ENCODE measurements at places on chromosomes 5 and 9. TPM values are rescaled to one million over a fixed set of nuclear protein-coding genes. Genes with fewer than 3 reads are reported as not detected.

DNA sequence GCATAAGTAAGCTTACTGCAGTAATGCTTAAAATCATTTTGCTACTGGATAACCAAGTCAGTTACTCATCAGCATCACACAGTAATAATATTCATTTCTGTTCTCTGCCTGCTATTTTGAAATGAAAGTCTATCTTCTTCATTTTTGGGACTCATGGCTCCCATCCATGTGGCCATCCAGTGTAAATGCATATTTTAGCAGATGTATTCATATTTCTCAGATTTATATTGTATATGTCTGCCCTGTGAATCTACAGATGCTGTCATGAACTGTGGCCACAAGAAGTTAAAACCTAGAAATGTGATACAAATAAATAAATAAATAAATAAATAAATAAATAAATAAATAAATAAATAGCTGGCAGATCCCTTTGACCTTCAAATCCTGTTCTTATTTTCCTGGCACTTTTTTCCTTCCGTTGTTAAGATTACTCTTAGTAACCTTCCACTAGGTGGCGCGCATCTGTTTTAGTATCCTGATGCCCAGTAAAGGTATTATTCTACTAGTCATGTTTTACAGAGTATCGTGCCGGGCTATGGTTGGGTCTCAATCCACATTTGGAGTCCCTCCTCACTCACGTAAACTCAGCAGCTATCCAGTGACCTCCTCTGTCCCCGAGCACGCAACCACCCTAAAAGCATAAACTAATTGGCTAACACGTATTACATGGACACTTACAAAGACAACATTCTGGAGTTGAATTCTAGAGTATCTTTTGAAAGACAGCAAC, 79.2 kb upstream of the IL7R start:
- no peaks in the 10 kb centered on the region for H3K4me1 ChIP-seq
- H3K27ac ChIP-seq, result no peak overlapping the region
- H3K36me3 ChIP-seq, result no peaks in the 10 kb centered on the region
- no peak overlapping the region for H3K4me3 ChIP-seq

GRCh38 chr5:72356361-72356760, 36.2 kb downstream of the PTCD2 start:
- H3K4me3 ChIP-seq, result no peak overlapping the region
- H3K36me3 ChIP-seq, result peaks cover 31% of the 10 kb centered on the region
- no peaks in the 10 kb centered on the region for H3K27me3 ChIP-seq
- DNase-seq, result no peak
- H3K4me1 ChIP-seq, result no peaks in the 10 kb centered on the region

GRCh38 chr9:120643061-120643460, 63.1 kb upstream of the CDK5RAP2 start:
- no peaks in the 10 kb centered on the region for H3K4me1 ChIP-seq
- no peaks in the 10 kb centered on the region for H3K36me3 ChIP-seq
- no peak overlapping the region for H3K4me3 ChIP-seq
- H3K27me3 ChIP-seq, result no peaks in the 10 kb centered on the region

SLC6A3 gene
- total RNA-seq, result not detected

GRCh38 chr5:180673371-180674089, 24.1 kb upstream of the FLT4 start:
- no peaks in the 10 kb centered on the region for H3K4me1 ChIP-seq
- no peak overlapping the region for H3K4me3 ChIP-seq
- H3K27me3 ChIP-seq, result peaks cover 25% of the 10 kb centered on the region
- DNase-seq, result no peak
- H3K27ac ChIP-seq, result no peak overlapping the region

DNA sequence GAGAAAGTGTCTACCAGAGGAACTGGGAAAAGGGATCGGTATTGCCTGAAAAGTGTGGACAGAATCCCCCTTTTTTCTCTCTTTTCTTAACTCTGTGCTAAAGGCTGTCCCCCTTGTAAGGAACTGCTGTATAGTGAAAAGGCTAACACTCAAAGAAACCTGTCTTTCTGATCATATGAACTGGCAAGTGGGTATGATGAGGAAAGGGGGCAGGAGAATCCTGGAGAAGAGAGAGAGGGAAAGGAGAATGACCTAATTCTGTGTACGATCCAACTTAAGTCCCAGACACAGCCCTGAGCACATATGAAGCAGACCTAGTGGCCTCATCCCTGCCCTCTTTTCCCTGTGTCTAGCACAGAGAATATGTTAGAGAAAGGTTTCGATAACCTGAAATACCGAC, 967 bp downstream of the ANKRD31 start:
- H3K4me1 ChIP-seq, result peaks cover 7% of the 10 kb centered on the region
- no peak overlapping the region for H3K4me3 ChIP-seq
- no peak overlapping the region for H3K27ac ChIP-seq

DNA sequence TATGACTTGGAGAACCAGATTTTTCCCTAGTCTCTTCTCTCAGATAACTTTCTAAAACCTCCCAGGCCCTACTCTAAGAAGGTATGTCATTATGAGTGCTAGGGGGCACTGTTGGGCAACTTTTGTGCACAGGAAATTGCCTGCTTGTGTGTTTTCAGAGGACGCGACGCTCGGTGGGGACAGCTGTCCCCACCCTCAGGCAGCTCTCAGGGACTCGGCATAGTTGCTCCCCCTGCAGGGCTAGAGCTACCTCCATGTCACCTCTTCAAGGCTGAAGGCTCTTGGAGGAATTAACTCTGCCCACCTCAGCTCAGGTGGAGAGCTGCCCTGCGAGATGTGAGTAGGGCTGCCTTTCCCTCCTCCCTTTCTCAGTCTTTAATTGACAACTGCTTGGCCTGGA, 10.2 kb upstream of the TIFAB start:
- peak; percentile 18 for DNase-seq
- peaks cover 15% of the 10 kb centered on the region for H3K4me1 ChIP-seq
- H3K27ac ChIP-seq, result no peak overlapping the region
- no peaks in the 10 kb centered on the region for H3K27me3 ChIP-seq
- H3K36me3 ChIP-seq, result no peaks in the 10 kb centered on the region

DNA sequence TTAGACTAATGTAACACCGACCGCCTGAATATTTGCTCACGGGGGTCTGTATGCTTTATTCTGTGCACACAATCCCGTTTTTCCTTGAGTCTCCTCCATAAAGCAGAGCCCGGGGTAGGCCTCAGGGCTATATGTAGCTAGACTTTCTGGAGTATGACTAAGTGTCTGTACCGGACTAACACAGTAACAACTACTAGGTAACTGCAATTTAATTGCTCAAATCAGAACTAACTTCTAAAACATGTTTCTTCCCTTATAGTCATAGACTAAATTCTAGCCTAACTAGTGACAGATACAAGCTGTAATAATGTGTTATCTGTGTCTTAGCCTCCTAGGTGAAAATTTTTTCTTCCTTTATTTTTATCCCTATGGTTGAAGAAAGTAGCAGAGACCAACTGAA, 2.1 kb downstream of the REEP5 start:
- peaks cover 52% of the 10 kb centered on the region for H3K4me1 ChIP-seq
- no peaks in the 10 kb centered on the region for H3K27me3 ChIP-seq
- no peak overlapping the region for H3K4me3 ChIP-seq
- no peaks in the 10 kb centered on the region for H3K36me3 ChIP-seq
- no peak for DNase-seq
- H3K27ac ChIP-seq, result no peak overlapping the region

TTC16 gene
- not detected for total RNA-seq

GRCh38 chr9:79572608-79573411, 1.0 kb downstream of the TLE4 start:
- H3K4me3 ChIP-seq, result peak overlapping the region; percentile 94
- H3K36me3 ChIP-seq, result no peaks in the 10 kb centered on the region
- peaks cover 33% of the 10 kb centered on the region for H3K4me1 ChIP-seq
- H3K27me3 ChIP-seq, result no peaks in the 10 kb centered on the region
- DNase-seq, result peak; percentile 73

ORM2 gene
- not detected for total RNA-seq

DNA sequence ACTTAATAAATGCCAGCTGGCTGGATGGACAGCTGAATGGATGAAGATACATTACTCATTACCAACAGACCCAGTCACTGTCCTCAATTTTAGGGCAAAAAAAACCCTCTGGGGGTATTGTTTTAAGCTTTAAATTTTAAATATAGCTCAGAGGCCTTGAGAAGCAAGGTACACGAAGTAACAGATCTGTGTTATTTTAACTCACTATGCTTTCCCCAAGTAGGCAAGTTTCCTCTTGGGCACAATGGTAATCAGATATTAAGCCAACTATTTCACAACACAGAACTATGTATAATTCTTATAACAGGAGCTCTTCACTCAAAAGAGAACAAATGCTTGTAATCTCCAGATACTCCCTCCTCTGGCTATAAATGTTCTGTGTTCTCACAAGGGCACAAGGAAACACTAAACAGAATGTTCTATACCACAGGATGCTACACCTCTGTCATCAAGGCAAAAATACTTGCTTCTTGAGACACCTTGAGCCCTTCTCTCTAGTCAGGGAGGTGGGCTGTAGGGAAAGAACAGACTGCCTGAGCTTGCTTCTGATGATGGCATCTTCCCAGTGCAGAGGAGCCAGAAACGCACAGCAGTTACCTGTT, 443.8 kb downstream of the SPOCK1 start:
- H3K27me3 ChIP-seq, result no peaks in the 10 kb centered on the region
- H3K4me1 ChIP-seq, result no peaks in the 10 kb centered on the region
- DNase-seq, result no peak
- no peaks in the 10 kb centered on the region for H3K36me3 ChIP-seq
- H3K4me3 ChIP-seq, result no peak overlapping the region

DNA sequence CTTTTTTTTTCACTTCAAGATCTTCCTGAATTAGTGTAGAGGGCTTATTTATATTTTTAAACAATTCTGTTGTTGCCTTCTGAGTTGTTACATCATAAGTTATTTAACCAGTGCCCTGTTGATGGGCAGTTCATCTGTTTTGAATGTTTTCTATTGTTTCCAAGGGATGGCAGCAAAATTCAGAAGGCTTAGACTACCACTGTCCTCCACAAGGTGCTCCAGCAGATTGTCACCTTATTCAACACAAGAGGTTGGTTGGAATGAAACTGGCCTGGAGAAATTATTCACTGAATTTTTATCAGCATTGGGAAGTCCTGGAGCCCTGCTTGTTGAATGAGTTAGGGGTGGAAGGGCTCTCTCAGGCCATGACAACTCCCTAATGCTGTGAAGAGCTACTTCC, 1.3 kb upstream of the KLHL9 start:
- no peak overlapping the region for H3K4me3 ChIP-seq
- H3K27ac ChIP-seq, result no peak overlapping the region
- H3K27me3 ChIP-seq, result no peaks in the 10 kb centered on the region
- no peaks in the 10 kb centered on the region for H3K36me3 ChIP-seq
- peaks cover 28% of the 10 kb centered on the region for H3K4me1 ChIP-seq

GRCh38 chr5:32934529-32934928, 223.4 kb downstream of the NPR3 start:
- DNase-seq, result no peak
- no peaks in the 10 kb centered on the region for H3K36me3 ChIP-seq
- no peak overlapping the region for H3K4me3 ChIP-seq
- no peaks in the 10 kb centered on the region for H3K4me1 ChIP-seq
- no peaks in the 10 kb centered on the region for H3K27me3 ChIP-seq

DNA sequence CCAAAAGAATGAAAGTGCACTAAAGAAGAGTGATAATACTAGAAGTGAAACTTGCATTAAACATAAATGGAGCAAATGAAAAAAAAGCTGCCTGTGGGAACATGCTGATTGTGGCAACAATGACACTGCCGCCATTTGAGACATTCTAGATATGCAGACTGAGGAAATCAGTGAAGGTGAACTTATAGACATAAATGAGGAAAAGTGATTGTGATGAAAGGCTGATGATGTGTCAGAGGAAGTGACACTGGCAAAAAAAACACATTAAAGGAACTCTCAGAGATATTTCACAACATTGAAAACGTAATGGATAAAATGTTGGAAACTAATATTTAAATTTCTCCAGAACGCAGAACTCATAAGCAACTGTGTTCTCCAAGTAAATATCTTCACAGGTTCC, 1.2 kb downstream of the ERCC8 start:
- no peaks in the 10 kb centered on the region for H3K27me3 ChIP-seq
- no peaks in the 10 kb centered on the region for H3K36me3 ChIP-seq
- no peak for DNase-seq
- no peaks in the 10 kb centered on the region for H3K4me1 ChIP-seq
- no peak overlapping the region for H3K4me3 ChIP-seq

GRM6 gene
- not detected for total RNA-seq

TRIM32 gene
- total RNA-seq, result 15.8 TPM
